Foreskin keratinocyte (primary cell): ENCODE measurements at places on chromosomes 1 and 21. TPM values are rescaled to one million over a fixed set of nuclear protein-coding genes. Genes with fewer than 3 reads are reported as not detected.
A peak's percentile ranks its signal among the peaks of the same experiment; 100 is the strongest.

HPDL gene
- 2.0 and 2.2 TPM in 2 replicates for total RNA-seq

DNA sequence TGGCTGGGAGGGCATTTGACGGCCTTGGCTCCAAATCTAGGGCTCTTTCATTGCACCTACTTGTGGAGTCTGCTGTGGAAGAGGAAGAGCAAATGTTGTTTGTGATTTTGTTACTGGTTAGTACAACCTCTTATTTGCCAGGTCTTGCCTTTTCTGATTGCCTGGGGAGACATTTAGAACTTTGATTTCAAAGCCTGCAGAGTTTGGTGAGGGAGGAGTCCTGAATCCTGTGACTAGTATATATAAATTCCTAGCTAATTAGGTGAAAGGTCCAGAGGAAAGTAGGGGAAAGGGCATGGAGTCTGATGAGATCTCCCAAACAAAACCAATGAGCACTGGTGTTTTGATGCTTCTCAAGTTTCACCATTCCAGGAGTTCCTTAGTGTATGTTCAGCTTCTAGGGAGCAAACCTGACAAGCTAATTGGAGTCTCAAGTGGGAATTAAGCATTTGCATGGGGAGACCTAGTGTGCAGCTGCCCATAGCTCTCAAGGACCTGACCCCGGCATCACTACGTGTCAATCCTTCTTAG lies 5.1 kb upstream of the HMGCS2 start:
- DNase-seq = peak; percentile 32

TAL1 gene
- not detected in 2 replicates for total RNA-seq

TIE1 gene
- not detected in 2 replicates for total RNA-seq

SPRR5 gene
- 0.24 and 0.32 TPM in 2 replicates for total RNA-seq

DNA sequence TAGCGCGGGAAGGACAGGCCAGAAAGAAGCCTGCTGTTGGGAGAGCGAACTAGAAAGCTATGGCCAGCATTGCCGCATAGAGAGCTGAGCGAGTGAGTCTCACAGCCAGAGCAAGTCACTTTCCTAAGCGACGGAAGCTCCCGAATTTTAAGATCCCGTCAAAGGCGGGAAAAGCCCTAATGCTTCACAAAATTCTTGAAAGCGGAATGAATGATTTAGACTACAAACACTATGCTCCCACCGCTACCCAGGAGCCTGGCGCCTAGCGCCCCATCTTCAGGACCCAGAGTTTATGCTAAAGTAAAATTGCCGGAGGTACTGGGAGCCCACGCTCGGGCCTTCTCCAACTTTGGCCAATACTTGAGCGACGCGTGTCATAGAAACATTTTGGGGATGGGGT lies 409.9 kb upstream of the ESRRG start:
- no peak for DNase-seq

DNA sequence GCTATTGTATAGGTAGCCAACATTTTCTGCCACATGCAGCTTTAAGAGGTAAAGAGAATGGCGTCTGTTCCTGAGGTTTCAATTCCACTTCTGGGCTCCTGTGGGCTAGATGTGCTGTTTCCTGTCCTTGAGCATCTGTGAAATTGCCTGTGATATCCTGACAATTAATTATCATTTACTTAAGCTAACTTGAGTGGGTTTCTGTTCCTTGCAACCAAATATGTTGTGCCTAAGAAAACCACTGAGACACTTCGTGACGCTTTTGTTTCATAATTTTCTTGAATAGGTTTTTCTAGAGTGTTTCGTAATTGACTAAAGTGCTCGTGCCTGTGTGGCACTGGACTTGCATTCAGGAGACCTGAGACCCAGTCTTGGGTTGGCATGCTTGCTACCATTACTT lies 127.3 kb upstream of the POU3F1 start:
- no peak for DNase-seq

DNAJC8 gene
- total RNA-seq = 94.8 and 111 TPM in 2 replicates

DNA sequence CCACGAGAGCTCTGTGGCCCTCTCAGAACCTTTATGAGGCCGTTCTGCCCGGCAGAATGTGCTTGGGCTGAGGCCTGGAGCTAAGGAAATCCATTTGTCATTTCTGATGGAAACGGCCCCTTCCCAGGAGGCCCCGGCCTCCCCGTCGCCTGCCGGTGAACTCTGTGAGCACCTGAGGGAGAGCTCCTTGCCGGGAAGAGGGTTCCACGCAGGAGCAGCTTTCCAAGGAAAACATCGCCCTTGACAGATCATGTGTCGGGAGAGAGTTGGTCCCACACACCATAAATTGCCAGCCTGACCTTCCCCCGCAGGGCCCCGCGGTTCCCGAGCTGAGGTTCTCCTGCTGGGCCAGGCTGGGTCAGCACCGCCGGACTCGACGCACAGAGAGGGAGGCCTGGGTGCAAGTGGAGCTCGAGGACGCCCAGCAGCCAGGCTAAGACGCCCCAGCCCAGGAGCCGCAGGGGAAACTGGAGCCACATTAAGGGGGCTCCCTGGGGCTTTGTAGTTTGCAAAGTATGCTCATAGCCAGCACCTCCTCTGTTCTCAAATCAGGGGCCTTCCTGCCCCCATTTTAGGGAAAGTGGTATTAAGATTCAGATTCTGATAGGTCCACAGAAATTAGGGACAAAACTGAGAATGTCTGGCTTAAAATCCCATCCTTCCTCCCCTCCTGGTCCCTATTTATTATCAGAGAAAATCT lies 239.5 kb downstream of the FOXD2 start:
- DNase-seq = no peak

GRCh38 chr1:207753611-207754010 lies 1.8 kb downstream of the CD46 start:
- DNase-seq = no peak

- peak; percentile 10 for DNase-seq
Measured at GRCh38 chr1:56915960-56916359, 49.9 kb downstream of the C8B start.

FYB2 gene
- total RNA-seq = not detected in 2 replicates

GRCh38 chr1:231924180-231924579 lies 297.6 kb downstream of the DISC1 start:
- no peak for DNase-seq

DNA sequence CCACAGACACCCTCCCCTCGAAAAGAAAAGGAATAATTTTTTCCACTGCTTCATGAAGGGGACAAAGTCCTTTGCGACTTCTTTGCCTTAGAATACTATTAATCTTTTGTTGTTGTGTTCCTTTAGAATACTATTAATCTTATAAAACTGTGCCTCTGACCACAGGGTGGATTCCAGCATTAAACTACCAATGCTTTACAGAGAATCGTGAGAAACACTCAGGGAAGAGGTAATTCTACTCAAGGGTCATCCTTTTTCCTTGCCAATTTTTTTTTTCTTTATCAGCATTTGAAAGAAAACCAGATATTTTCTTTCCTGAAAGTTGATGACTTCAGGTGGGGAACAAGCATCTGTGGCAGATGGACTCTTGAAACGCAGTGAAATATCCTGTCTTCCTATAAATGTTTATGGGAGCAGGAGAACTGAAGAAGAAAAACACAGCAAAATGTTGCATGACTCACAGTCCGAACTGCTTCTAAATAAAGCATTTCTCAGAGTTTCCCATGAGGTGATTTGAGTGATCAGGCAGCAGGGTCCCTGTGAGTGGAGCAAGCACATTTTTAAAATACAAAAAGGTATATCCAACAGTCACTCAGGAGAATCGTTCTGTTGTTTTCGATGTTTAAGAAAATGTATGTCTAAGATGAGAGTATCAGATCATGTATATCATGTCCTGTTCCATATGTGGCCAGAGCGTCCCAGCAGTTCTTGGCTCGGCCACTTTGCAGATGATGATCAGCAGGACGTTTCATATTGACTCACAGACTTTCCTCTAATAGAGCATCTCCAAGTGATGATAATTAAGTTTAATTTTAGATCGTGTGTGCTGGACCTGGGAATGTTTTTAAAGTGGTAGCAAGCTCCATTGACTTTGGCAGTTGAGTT lies 154.2 kb upstream of the RUNX1 start:
- DNase-seq = no peak

NR0B2 gene
- total RNA-seq = not detected in 2 replicates

FAM151A gene
- not detected in 2 replicates for total RNA-seq

GRCh38 chr1:38915352-38915948 lies 26.2 kb downstream of the RHBDL2 start:
- DNase-seq = peak; percentile 27

SERTAD4 gene
- total RNA-seq = 5.3 and 9.2 TPM in 2 replicates

GRCh38 chr21:43603233-43603626 lies 56.1 kb downstream of the HSF2BP start:
- no peak for DNase-seq

SPRR2E gene
- 3.5 and 5.9 TPM in 2 replicates for total RNA-seq

DNA sequence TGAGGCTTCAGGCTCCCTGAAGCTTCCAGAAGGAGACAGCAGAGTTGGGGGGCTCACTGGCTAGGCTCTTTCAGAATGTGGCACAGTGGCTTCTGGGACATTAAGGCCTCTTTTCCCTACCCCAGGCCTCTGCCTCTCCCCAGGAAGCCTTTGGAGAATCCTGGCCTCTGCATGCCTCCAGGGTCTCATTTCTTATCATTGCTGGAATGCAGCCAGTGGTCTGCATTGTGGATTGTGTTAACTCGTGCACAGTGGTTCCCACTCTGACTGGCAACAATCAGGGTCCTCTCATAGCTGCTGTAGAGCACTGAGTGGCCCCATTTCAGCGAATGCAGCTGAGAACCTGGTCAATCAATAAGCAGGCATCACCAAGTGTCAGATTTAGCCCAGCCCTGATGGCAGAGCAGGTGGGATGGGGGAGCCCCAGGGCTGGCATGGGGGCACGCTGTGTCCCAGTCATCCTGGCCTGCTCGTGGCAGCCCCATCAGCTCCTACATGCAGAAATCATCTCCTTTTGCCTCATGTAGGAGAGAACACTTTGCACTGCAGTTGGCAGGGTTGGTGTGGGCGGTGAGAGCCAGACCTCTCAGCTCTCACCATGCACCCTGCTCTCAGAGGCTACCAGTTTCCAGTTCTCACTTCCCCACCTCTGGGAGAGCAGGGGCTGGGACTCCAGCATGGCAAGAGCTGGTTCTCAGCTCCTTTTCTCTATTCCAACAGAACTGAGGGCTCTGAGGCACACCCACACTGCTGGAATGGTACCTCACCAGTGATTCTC lies 13.4 kb downstream of the ADORA1 start:
- no peak for DNase-seq

DNA sequence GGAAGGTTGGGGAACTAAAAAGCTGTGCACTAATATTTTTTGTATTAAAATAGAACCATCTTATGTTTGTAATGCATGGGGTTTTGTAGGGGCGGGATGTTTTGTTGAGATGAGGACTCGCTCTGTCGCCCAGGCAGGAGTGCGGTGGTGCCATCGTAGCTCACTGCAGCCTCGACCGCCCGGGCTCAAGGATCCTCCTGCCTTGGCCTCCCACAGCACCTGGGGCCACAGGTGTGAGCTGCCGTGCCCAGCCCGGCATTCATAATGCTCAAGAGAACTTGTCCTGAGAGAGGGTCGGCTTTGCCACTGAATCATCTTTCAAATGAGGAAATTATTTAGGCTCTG lies 3.0 kb upstream of the C1orf159 start:
- no peak for DNase-seq

KIAA1614 gene
- total RNA-seq = 1.6 and 1.7 TPM in 2 replicates

DNA sequence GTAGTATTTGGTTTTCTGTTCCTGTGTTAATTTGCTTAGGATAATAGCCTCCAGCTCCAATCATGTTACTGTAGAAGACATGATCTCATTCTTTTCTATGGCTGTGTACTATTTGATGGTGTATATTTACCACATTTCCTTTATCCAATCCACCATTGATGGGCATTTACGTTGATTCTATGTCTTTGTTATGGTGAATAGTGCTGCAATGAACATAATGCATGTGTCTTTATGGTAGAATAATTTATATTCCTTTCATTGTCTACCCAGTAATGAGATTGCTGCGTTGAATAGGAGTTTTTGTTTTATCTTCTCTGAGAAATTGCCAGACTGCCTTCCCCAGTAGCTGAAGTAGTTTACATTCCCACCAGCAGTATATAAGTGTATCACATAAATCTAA lies 538.8 kb downstream of the LRRIQ3 start:
- DNase-seq = no peak

DNA sequence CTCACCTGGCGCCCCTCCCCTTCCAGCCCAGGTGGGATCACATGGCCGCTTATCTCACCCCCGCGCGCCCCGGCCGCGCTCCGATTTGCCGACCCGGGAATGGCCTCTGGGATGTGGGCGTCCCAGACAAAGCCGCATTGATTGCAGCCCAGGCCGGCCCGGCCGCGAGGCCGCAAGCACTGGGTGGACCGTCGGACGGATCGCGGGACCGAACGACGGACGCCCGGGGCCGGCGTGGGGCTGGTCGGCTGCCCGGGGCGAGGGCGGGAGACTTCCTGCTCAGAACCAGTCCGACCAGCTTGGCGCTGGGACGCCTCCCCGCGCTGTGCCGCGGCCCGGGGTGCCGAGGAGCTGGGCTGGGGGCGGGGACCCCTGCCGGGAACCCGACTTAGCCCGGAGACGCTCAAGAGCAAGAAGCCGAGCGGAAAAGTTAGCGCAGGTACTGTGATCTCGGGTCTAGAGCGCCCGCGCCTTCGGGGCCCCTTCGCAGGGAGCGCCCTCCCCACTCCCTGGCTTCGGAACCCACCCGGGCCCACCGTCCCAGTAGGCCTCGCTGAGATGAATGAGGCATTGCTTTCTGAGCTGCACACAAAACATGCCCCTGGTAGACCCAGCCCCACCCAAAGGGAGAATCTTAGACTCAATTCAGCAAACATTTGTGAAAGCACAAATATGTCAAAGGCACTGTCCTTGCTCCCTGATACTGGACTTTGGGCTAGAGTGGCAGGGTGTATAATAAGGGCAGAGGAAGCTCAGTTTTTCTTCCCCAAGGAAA lies 415 bp upstream of the LAD1 start:
- peak; percentile 61 for DNase-seq

DNA sequence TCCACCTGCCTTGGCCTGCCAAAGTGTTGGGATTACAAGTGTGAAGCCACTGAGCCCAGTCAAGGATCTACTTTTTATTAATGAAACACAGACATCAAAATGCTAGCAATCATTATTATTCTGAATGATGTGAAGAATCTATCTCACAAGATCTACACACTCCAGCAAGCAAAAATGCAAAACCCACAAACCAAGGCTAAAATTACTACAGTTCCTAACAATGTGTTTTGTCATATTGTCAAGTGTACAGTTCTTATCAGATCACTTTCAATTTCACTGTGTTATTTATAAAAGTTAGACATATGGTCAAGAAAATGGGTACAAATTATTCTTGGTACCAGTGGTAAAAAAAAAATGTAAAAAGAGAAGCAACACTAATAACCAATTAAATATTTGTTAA lies 61.3 kb upstream of the SDC3 start:
- DNase-seq = no peak

GRCh38 chr1:14282707-14283106 lies 315.8 kb upstream of the KAZN start:
- DNase-seq = peak; percentile 17

DNA sequence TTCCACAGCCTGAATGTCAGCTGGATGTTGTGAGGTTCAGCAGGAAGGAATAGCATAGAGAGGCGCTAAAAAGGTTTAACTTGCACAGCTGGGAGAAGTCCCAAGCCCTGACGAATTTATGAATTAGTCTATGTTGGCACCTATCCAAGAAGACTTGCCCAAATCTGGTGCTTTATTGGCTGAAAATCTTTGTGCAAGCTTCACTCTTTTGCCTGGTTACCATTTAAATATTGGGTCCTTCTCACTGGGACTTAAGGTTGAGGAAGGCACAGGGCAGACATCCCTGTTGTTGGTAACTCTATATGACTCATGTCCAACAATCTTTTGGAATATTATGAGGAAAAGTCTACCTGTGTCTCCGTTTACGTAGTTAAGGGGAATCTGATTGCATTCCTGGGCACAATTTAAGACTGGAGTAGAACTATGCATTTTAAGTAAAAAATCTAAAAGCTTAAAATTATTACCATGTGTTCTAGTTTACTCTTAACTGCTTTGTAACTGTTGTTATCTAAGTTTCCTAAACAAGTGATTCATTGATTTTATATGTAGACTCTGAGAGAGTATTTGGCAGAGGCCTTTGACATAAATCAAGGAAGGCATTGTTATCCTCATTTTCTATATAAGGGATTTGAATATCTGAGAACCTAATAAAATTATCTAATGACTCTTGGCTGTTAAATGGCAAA lies 181.7 kb upstream of the DPYD start:
- DNase-seq = peak; percentile 20
